Frontal cortex (tissue), 4 donors: ENCODE measurements at places on chromosomes 3 and 15.

GRCh38 chr15:73752806-73753193 is 351 bp downstream of the INSYN1 start:
- DNase-seq = no peak

DNA sequence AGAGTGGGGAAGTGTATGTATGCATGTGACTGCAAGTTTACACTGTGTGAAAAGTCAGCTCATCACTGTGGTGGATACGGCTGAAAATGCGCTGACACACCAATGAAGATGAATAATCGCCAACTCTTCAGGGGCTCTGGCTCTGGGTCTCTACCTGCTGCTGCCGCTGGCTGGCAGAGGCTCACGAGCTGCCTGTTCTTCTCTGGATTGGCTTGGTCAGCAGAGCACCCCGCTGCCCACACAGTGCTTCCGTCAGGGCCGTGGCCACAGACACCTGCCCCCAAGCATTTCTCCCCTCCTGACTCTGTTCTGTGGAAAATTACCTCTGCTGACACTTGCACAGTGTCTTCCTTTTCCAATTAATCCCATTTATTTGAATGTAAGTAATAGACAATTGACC is 215.5 kb downstream of the GAP43 start:
- no peak for DNase-seq

GRCh38 chr3:48521635-48522034 is 17.7 kb upstream of the SHISA5 start:
- DNase-seq = no peak

DNA sequence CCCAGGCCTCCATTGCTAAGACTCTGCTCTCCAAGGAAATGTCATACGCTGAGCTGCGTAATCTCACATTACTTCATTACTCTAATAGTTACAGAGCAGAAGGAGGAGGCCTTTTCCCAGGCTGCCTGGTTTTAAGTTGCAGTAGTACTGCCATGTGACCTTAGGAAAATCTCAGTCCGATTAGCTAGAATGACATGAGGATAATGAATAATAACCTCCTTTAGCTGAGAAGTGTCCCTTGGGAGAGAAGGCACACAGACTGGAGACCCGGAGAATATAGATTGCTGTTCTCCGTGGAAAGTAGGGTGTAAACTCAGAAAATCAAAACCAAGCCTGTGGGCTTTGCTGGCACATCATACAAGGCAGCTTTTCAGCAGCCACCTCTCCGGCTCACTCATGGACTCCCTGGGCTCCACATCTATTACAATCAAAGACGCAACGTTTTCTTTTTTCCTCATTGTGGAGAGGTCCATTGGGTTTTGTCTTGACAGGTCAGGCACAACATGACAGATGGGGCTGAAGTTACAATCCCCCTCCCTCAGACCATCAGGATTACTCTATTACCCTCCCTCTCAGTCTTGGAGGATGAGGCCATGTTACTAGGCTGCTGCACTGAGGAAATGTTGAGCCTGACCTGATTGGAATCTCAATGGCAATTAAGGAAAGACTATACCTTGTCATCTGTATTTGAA is 134.8 kb upstream of the MB21D2 start:
- no peak for DNase-seq

DNA sequence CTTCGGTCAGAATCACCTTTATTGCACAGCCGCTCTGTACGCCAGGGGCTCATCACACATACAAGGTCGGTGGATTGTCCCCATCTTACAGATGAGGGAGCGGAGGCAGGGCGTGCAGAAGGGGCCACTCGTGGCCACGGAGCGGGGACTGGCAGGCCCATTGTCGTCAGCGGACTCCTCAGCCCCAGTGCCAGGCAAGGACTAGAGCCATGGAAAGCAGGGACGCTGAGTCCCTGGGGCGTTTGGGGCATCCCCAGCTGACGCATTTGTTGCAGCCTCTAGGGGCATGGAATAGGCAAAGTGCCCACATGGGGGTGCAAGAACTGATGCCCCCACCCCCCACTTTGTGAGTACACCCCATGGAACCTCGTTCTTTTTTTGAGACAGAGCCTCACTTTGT is 29.8 kb upstream of the FURIN start:
- no peak for DNase-seq
